ENCODE measurements at places on chromosomes 12 and 14.

DNA sequence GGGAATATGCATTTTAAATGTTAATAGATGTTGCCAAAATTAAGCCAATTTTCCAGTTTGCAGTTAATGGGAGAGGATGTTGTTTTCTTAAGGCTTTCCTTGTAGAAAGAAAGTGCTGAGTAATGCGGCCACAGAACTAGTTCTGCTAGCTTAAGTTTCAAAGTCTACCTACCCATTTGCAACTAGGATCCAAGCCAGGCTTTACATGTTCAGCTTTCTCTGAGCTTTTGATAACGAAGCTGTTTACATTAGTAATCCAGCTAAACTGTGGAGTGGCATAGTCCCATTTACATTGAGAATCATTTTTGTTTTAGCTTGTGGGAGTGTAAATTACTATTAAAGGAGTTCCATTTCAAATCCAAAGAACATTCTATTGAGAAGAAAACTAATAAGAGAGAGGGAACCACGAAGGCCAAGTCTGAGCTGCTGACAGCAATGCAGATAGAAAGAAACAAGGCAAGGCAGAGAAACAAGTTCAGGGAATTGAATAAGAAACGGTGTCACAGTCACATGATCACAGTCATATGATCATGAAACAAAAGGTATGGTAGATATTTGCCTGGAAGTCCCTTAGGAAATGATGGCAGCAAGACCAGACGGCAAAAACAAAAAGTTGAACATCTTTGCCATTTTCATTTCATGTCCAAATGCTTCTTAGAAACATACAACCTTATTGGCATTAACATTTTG, 274.9 kb downstream of the PAWR start:
- DNase-seq, result no peak

- DNase-seq, result no peak
Observed at GRCh38 chr12:51222461-51222860, 4.6 kb upstream of the POU6F1 start.

DNA sequence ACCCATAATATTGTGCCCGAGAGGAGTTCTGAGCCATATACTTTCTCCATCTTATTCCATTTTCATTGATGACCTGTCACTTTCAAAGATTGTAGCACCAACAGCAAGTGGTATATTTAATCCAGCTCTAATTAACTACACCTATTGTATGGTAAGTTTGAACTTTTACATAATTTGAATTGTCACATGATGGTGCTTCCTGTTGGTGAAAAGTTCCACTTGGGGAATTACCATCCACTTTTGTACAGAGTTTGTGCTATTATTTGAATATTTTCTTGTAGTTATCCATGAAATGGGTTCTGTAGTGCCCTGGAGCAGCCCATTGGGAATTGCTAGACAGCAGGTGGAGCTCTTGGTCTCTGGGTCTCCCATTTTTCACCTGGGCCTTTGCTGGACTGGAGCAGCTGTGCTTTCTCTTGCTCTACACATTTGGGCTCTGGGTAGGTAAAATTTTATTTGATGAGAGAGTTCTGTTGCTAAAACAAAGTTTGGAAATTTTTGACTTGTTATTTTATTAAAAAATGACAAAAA, 3.0 kb downstream of the SMCO3 start:
- DNase-seq, result no peak

DNA sequence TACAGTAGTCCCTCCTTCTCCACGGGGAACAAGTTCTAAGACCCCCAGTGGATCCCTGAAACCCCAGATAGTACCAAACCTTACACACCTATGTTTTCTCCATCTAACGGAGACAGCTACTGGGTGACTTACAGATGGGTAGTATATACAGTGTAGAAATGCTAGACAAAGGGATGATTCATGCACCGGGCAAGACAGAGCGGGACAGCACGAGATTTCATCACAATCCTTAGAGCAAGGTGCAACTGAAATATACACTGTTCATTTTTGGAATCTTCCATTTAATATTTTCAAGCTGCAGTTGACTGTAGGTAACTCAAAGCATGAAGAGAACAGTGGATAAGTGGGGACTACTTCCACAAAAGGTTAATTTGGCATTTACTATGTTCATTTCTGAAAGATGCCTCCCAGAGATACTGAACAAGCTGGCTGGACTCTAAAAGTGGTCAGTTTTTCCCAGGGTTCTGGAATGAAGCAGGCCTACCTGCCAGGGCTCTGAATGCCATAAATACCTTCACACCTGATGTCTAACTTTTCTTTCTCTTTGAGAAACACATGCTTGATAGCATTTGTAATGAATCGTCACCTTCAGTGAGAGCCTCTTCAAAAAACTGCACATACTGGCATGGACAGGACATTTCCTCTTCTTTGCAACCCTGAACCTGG, 127.7 kb upstream of the FOXN3 start:
- DNase-seq, result no peak

DNA sequence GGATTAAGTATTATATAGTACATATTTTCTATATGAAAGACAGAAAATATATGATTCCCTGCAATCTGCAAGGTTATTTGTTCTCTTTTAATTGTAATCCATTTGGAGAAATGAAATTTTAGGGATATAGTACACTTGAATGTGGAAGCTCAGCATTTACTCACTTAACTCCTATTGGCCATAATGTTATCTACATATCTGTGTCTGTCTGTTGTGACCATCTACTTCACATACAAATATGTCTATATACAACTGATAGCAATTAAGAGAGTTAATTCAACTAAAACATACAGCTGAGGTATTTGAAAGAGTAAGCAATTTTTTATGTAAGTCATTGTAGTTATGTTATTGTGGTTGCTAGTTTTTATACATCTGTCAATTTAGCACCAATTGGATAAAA, 12.9 kb downstream of the FOXG1 start:
- no peak for DNase-seq

GRCh38 chr12:52209321-52209720, 17.5 kb upstream of the KRT80 start:
- DNase-seq, result no peak

Measured in astrocyte of the cerebellum (primary cell).